ENCODE measurements at places on chromosomes 1 and 21.

DNA sequence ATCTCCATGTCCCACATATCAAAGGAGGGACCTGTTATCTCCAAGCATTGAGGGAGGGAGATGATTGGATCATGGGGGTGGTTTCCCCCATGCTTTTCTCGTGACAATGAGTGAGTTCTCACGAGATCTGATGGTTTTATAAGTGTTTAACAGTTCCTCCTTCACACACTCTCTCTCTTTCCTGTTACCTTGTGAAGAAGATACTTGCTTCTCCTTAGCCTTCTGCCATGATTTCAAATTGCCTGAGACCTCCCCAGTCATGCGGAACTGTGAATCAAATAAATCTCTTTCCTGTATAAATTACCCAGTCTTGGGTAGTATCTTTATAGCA lies 91.6 kb downstream of the DDAH1 start:
- no peak for DNase-seq

- DNase-seq = no peak
Measured at GRCh38 chr1:224517171-224517570, 82.6 kb upstream of the WDR26 start.

- DNase-seq = no peak
Measured at GRCh38 chr1:100277866-100278265, 11.8 kb downstream of the RTCA start.

DNA sequence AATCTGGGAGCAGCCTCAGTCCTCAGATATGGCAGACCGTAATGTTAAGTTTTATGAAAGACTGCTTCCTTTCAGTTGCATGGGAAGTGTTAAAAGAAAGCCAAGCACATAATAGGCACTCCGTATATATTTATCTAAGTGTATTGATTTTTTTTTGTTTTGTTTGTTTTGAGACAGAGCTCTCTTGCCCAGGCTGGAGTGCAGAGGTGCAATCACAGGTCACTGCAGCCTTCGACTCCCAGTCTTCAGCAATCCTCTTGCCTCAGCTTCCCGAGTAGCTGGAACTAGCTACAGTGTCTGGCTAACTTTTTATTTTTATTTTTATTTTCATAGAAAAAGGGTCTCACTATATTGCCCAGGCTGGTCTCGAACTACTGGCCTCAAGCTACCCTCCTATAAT lies 341.8 kb downstream of the USH2A start:
- no peak for DNase-seq

- no peak for DNase-seq
Measured at GRCh38 chr1:10778640-10779039, 17.8 kb downstream of the CASZ1 start.

DNA sequence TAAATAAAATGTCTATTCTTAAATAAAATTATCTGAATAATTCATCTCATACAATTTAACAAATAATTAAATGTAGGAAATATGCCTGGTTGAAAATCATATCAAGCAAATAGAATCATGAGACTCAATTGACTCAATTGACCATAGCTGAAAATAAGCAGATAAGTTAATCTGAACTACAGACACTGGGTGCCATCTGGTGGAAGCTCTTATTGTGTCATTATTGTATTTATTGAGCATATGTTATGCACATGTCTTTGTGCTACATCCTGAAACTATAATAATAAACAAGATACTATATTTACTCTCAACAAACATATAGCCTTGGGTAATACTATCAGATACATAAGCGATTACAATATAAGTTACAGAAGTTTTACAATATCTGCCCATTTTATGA lies 41.0 kb downstream of the BRINP3 start:
- DNase-seq = no peak

GRCh38 chr1:93253516-93253915 lies 73.0 kb downstream of the CCDC18 start:
- no peak for DNase-seq

DNA sequence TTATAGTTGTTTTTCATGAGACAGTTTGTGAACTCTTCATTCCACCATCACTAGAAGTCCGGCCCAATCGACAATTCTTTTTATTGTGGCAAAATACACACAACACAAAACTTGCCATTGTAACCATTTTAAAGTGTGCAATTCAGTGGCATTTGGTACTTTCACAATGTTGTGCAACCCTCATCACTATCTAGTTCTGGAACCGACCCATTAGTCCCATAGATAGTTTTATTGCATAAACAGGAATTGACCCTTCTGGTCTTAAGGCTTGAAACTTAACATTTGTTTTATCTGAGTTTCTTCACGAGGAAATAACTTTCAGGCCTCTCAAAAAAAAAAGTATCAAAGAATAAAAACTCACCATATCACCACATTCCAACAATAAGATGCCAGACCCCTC lies 8.8 kb upstream of the PPIE start:
- no peak for DNase-seq

- no peak for DNase-seq
Measured at GRCh38 chr1:59455206-59455605, 158.3 kb downstream of the FGGY start.

GRCh38 chr1:198287916-198288315 lies 131.1 kb downstream of the NEK7 start:
- no peak for DNase-seq

GRCh38 chr1:217528271-217528670 lies 102.6 kb downstream of the GPATCH2 start:
- no peak for DNase-seq

DNA sequence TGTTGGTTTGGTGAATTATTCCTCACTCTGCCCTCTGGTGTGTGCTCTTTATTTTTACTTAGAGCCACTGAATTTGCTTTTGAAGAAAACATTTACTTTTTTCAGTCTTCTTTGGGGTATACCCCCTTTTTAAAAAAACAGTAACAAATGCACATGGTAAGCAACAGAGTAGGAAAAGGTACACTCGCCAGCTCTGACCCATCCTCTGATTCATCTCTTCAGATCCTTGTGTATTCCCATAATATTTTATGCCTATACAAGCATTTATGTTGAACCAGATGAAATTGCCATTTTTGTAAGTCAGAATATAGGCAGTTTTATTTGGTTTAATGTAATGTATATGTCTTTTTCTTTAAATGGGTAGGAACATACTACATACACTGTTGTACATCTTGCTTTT lies 28.3 kb downstream of the TTC3 start:
- DNase-seq = no peak

- no peak for DNase-seq
Measured at GRCh38 chr1:44024903-44025525, 6.2 kb downstream of the SLC6A9 start.

Measured in stimulated activated CD4-positive, alpha-beta T cell treated with anti-CD3 and anti-CD28 coated beads, TNF-alpha, amount 100 ng/mL, for 24 hours (primary cell).